ENCODE measurements at places on chromosomes 13 and 19. TPM values are rescaled to one million over a fixed set of nuclear protein-coding genes. Genes with fewer than 3 reads are reported as not detected.

DNA sequence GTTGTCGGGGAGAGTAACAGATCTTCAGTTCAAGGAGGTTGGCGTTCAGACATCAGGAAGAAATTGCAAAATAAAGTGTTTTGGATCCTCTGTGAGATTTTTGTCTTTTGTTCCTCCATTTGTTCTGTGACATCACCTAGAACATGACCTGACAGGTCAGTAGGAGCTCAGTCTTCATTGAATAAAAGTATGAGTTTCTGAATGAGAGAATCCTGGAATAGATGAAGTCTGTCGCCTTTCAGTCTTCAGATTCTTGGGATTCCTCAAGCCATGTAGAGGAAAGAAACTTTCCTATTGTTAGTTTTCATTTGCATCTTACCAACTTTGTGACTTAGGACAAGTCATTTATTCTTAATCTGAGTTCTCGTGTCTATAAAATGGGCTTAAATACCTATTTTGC is 14.4 kb downstream of the ARHGAP35 start:
- no peaks in the 10 kb centered on the region for H3K36me3 ChIP-seq
- H3K4me1 ChIP-seq = no peaks in the 10 kb centered on the region
- no peaks in the 10 kb centered on the region for H3K27me3 ChIP-seq
- no peak overlapping the region for H3K27ac ChIP-seq

The EPS8L1 gene
- 37.0 TPM for total RNA-seq

DNA sequence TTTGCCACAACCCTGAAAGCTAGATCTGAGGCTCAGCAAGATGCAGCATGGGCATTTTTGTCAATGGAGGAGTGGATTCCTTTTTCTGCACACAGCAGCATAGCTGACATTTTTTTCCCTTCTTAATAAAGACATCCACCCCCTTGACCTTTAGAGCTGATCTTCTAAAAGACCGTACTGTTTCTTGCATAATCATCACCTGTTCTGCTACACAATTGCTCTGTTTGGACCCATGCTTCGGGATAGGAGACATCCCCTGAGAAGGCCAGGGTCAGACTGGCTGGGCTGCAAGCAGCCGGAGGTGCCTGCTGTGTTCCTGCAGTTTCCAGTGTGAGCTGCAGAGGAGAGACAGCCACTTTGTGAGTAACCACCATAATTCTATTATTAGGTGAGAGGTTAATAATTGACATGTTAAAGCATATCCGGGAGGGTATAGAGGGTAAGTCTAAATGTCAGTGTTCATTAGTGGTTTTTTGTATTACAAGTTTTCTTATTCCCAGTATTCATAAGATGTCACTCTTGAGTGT is 108.5 kb upstream of the C1QTNF9B start:
- no peaks in the 10 kb centered on the region for H3K4me1 ChIP-seq
- no peak overlapping the region for H3K27ac ChIP-seq
- H3K27me3 ChIP-seq = no peaks in the 10 kb centered on the region
- no peaks in the 10 kb centered on the region for H3K36me3 ChIP-seq

GRCh38 chr13:27988520-27988919 is at the start of gene URAD:
Gene URAD, minus strand, starts transcription at chr13:27988693. Its CDS starts 56 bp downstream, at chr13:27988637.
- DNase-seq = no peak
- H3K36me3 ChIP-seq = no peaks in the 10 kb centered on the region
- peaks cover 16% of the 10 kb centered on the region for H3K27me3 ChIP-seq
- no peak within 1 kb of the TSS for H3K4me3 ChIP-seq

- DNase-seq = no peak
- no peaks in the 10 kb centered on the region for H3K4me1 ChIP-seq
- H3K27me3 ChIP-seq = no peaks in the 10 kb centered on the region
- H3K27ac ChIP-seq = no peak overlapping the region
These were observed 14.1 kb upstream of the NDFIP2 start for GRCh38 chr13:79466872-79467271.

GRCh38 chr13:51765142-51765515 is 38.8 kb downstream of the DHRS12 start:
- peaks cover 8% of the 10 kb centered on the region for H3K4me1 ChIP-seq
- no peak for DNase-seq
- H3K27ac ChIP-seq = no peak overlapping the region
- no peaks in the 10 kb centered on the region for H3K27me3 ChIP-seq
- H3K4me3 ChIP-seq = no peak overlapping the region

The HS6ST3 gene
- total RNA-seq = 1.2 TPM

The ZNF480 gene
- total RNA-seq = 32.9 TPM

GRCh38 chr19:7068599-7068998 is 904 bp upstream of the ZNF557 start:
- no peak overlapping the region for H3K27ac ChIP-seq
- no peaks in the 10 kb centered on the region for H3K27me3 ChIP-seq
- peaks cover 11% of the 10 kb centered on the region for H3K36me3 ChIP-seq
- no peak for DNase-seq
- H3K4me3 ChIP-seq = no peak overlapping the region

DNA sequence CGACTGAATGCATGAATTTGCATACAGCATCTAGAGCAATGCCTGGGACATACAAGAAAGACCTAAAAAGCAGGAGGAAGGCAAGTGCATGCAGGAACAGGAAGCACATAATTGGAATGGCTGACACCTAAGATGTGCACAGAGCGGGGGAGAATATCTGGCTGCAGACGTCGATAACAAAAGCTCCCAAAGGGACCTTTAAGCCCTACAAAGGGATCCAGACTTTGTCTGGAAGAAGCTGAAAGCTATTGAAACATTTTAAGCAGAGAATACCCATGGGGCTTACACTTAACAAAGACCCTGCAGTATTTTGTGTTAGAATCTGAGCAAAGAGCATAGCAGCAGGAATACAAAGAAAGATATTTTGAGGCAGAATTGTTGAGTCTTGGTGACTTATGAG is 107.4 kb upstream of the CLDN10 start:
- H3K4me1 ChIP-seq = peaks cover 9% of the 10 kb centered on the region
- no peak overlapping the region for H3K4me3 ChIP-seq
- no peak overlapping the region for H3K27ac ChIP-seq
- H3K27me3 ChIP-seq = no peaks in the 10 kb centered on the region
- no peak for DNase-seq

GRCh38 chr19:11693505-11694499 is 44.9 kb downstream of the ZNF823 start:
- peaks cover 6% of the 10 kb centered on the region for H3K27me3 ChIP-seq
- peaks cover 3% of the 10 kb centered on the region for H3K4me1 ChIP-seq
- H3K36me3 ChIP-seq = no peaks in the 10 kb centered on the region
- H3K4me3 ChIP-seq = peak overlapping the region; percentile 90

- H3K36me3 ChIP-seq = peaks cover 5% of the 10 kb centered on the region
- peak overlapping the region; percentile 79 for H3K4me3 ChIP-seq
- DNase-seq = no peak
These were observed 1.2 kb downstream of the MED26 start for GRCh38 chr19:16626796-16627192.

GRCh38 chr13:70864731-70865130 is 756.5 kb upstream of the KLHL1 start:
- no peak overlapping the region for H3K4me3 ChIP-seq
- no peak overlapping the region for H3K27ac ChIP-seq
- no peaks in the 10 kb centered on the region for H3K4me1 ChIP-seq
- no peak for DNase-seq
- no peaks in the 10 kb centered on the region for H3K36me3 ChIP-seq

DNA sequence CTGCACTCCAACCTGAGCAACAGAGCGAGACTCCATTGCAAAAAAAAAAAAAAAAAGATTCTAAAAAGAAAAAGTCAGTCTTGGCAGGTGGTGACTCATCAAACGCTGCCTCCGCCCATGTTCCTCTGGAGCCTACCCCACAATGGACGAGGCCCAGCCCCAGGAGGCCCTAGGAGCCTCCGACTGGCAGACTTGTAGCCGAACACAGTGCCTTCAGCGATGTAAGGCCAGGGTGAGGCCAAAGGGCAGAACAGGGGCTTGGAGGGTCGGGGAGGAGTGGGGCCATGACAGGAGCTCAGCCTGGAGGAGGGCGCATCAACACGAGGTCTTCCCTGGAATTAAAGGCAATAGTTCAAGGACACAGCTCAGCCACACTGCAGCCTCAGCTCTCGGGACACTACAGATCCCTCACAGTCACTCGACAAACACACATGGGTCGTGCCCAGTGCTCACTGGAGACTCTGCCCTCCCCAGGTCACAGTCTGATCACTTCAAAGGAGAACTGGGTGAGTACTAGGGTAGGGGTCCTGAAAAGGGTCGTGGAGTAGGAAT is 5.1 kb downstream of the USE1 start:
- H3K36me3 ChIP-seq = peaks cover 6% of the 10 kb centered on the region
- H3K27me3 ChIP-seq = no peaks in the 10 kb centered on the region
- no peak overlapping the region for H3K4me3 ChIP-seq
- no peak for DNase-seq
- H3K4me1 ChIP-seq = peaks cover 2% of the 10 kb centered on the region
- H3K27ac ChIP-seq = no peak overlapping the region

The SLC7A9 gene
- not detected for total RNA-seq

The ATP4B gene
- not detected for total RNA-seq

DNA sequence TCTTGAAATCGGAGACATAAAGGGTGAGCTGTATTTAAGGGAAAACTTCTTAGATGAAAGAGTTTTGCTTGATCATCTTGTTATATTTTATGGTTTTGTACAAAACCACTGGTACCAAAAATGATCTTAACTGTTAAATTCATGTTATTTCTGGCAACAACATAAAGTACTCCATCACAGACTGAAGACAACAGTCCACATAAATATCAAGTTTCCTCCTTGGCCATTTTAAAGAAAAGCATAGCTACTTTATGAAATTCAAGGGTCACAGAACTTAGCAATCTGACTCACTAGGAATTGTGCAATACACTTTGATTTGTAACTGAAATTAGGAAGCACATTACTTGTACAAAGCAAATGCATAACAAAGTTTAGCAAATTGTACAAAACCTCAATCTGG is 66.3 kb downstream of the TBC1D4 start:
- H3K27me3 ChIP-seq = no peaks in the 10 kb centered on the region
- peaks cover 2% of the 10 kb centered on the region for H3K4me1 ChIP-seq
- DNase-seq = no peak
- H3K27ac ChIP-seq = no peak overlapping the region
- H3K4me3 ChIP-seq = no peak overlapping the region

- H3K36me3 ChIP-seq = no peaks in the 10 kb centered on the region
- H3K4me1 ChIP-seq = no peaks in the 10 kb centered on the region
- H3K27me3 ChIP-seq = no peaks in the 10 kb centered on the region
These were observed 3.6 kb upstream of the ASF1B start for GRCh38 chr19:14139944-14140343.

DNA sequence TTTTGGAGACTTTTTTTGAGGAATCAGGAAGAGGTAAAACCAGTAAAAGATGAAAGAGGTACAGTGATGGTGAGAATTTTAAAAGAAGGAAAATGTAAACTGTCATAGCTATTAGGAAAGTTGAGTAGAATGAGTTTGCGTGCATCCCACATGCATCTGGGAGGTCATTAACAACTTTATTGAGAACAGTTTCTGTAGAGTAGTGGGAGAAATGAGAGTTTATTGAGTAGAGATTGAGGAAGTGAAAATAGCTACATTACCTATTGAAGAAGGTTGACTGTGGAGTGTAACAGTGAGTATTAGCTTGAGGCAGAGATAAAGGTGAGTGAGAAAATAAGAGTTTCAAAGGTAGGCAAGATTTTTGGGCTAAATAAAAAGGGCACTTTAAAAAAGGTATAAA is 38.7 kb downstream of the BRCA2 start:
- H3K27me3 ChIP-seq = no peaks in the 10 kb centered on the region
- H3K27ac ChIP-seq = no peak overlapping the region
- no peak overlapping the region for H3K4me3 ChIP-seq
- no peaks in the 10 kb centered on the region for H3K4me1 ChIP-seq
- no peaks in the 10 kb centered on the region for H3K36me3 ChIP-seq

The OR10H1 gene
- not detected for total RNA-seq

The PGLYRP2 gene
- not detected for total RNA-seq

The FCER2 gene
- 0.29 TPM for total RNA-seq

The NFKBIB gene
- 37.3 TPM for total RNA-seq

GRCh38 chr19:3333662-3334061 is 32.7 kb upstream of the NFIC start:
- no peak overlapping the region for H3K4me3 ChIP-seq
- no peak overlapping the region for H3K27ac ChIP-seq
- no peak for DNase-seq
- H3K4me1 ChIP-seq = no peaks in the 10 kb centered on the region

GRCh38 chr13:93951108-93951507 is 528.4 kb downstream of the DCT start:
- H3K27me3 ChIP-seq = no peaks in the 10 kb centered on the region
- 0 out of 2 replicates have a peak, but pooled peaks cover 2% of the 10 kb centered on the region for H3K4me1 ChIP-seq
- no peak overlapping the region for H3K4me3 ChIP-seq
- no peak overlapping the region for H3K27ac ChIP-seq
- H3K36me3 ChIP-seq = no peaks in the 10 kb centered on the region

DNA sequence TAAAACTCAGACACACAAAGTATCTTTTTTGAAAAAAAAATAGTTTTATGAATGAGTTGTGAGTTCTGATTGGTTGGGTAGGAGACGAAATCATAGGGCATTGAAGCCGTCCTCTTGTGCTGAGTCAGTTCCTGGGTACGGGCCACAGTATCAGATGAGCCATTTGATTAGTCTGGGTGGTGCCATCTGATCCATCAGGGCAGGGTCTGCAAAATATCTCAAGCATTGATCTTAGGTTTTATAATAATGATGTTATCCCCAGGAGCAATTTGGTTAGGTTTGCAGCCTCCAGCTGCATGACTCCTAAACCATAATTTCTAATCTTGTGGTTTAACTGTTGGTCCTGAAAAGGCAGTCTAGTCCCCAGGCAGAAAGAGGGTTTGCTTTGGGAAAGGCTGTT is 1310.6 kb downstream of the SLITRK1 start:
- no peaks in the 10 kb centered on the region for H3K4me1 ChIP-seq
- DNase-seq = no peak
- H3K27me3 ChIP-seq = no peaks in the 10 kb centered on the region
- no peak overlapping the region for H3K27ac ChIP-seq

- no peaks in the 10 kb centered on the region for H3K27me3 ChIP-seq
- no peak overlapping the region for H3K4me3 ChIP-seq
- H3K27ac ChIP-seq = no peak overlapping the region
These were observed 82.9 kb downstream of the PDS5B start for GRCh38 chr13:32669030-32669646.

DNA sequence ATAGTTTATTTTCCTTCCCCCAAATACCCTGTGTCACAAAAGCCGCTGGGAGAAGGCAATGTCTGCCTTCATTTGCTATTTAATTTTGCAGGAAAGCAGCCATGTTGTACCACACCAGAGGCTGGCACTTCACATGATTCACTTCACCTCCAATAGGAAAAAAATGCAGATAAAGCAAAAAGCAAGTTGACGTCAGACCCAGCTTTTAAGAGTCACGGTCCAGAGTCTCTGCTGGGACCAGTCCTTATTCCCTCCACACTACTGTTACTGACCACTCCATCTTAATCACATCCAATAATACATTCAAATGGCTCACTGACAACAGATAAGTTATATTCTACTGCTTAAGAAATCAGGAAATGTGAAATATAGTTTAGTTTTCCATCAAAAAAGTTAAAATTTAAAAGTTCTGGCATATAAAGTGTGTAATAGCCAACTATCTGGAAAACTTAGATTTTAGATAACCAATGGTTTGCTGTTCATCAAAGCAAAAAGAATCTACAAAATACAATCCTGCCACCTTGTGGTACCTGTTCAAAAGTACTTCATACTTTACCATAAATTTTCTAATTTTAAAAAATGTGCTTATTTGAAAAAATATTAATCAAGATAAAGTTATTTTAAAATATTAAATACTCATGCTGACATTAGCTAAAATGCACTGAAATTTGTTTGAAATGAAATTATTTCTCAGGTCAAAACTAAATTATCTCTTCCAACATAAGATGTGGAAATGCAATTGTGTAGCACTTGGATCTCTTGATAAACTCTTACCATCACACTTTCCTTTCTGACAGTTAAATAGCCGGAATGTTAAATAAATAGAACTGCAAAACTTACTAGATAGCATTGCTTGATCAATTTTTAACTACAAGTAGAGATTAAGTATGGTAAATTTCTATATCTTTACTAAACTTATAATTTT is 97.3 kb downstream of the SERP2 start:
- H3K36me3 ChIP-seq = peaks cover 3% of the 10 kb centered on the region
- DNase-seq = no peak
- H3K27me3 ChIP-seq = no peaks in the 10 kb centered on the region
- H3K4me1 ChIP-seq = peaks cover 3% of the 10 kb centered on the region
